ENCODE measurements at places on chromosomes 7 and 10. TPM values are rescaled to one million over a fixed set of nuclear protein-coding genes. Genes with fewer than 3 reads are reported as not detected.

ELN gene
- 4.5 TPM for total RNA-seq

ARPC1B gene
- total RNA-seq = 197 TPM

CPSF4 gene
- 10.7 TPM for total RNA-seq

NPY4R2 gene
- total RNA-seq = not detected

AKAP9 gene
- total RNA-seq = 40.9 TPM

PHKG1 gene
- total RNA-seq = not detected

TMEM176B gene
- 1,315 TPM for total RNA-seq

TBXAS1 gene
- 10.9 TPM for total RNA-seq

IL6 gene
- total RNA-seq = not detected

Measured in right lobe of liver (tissue), 6 donors.